ENCODE measurements at places on chromosomes 7 and 10.

DNA sequence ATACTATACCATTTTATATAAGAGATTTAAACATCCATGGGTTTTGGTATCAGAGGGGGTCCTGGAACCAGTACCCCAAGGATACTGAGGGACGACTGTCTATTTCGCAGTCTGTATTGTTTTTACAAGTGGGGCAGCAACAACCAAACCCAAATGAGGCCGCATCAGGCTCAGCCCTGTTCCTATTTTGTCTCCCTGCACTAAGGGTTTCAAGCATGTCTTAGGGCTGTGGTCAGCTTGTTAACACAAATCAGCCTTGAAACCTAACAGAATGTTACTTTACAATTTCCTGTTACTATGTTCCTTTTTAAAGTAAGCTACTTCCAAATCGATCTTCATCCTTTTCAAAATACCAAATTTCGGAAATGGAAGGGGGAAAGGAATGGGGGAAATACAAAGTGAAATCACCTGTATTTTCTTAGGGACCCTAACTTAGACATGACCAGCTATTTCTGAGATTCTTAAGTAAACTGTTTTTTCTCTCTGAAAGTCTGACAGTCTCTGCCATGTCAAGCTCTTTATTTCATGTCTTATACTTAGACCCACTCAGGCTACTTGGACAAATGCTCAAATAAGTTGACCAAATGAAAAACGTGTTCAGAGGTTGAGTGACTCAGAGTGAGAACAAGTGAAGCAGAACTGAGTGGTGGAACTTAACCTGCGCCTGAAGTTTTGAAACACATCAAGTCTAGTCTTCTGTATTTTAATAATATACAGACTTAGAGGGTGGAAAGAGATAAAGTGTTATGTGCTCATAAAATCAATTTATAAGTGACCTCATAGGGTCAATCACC is 75.8 kb downstream of the C1GALT1 start:
- no peak for DNase-seq

GRCh38 chr7:71457021-71457420 is 325.1 kb downstream of the GALNT17 start:
- DNase-seq = no peak

DNA sequence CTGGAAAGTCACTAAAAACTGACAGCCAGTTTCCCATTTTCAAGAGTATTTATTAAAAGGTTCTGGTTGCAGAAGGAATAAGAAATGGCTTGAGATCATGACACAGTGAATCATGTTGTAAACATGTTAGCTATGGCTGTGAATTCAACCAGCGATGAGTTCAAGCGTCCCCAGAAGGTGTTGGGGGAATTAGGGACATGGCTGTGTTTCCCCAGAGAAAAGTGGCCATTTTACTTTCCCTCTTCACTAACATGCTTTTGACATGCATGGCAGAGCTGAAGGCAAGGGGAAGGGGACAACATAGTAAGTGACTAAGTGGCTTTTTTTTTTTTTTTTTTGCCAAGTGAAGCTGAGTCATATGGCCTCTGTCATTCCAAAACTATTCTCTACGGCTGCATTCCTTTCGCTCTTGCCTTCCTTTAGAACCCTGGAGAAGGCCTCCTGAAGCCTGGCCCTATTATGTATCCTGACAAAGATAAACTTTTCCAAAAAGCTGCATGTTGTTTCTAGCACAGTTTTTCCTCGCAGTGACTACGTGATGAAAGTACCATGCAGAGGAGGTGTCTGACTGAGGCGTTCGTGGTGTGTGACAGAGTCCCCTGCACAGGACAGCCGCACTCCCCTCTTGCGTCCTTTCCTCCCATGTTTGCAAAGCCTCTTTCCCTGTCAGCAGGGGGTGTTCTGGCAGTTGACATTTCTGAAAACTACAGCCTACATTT is 46.9 kb downstream of the EGFR start:
- peak; percentile 56 for DNase-seq

GRCh38 chr10:91271886-91272285 is 51.4 kb downstream of the PCGF5 start:
- no peak for DNase-seq

DNA sequence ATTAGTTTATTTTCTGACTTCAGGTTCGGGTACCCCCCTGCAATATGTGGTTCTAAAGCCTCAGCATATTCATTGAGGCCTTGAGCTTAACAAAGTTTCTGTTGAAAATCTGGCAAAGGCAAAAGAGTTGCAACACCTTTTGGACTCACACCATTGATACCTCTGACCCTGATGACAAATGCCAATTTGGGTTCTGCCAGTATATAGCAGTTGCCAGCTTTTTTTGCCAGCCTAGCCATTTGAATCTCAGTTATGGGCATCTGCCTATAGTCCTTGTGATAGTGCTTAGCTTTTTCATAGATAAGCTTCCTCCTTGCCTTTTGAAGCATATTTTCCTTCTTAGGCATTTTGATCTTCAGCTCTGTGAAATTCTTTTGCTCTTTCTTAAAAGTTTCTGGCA is 31.9 kb downstream of the LIPJ start:
- DNase-seq = no peak

DNA sequence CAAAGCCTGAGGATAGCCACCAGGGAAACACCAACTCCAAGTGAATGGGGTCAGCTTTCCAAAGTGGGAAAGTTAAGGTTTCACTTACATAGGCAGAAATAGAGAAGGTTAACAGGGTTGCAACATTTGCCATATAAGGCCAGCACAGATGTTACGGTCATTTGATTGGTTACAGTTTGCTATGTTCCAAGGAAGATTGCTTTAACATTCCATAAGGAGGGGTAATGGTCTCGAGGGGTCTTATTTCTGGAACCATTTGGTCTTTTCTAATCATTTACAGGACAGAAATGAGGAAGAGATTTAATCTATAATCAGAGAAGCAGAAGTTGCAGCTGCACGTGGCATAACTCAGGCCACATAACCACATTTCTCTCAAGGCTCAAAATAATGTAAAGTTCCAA is 679.4 kb upstream of the C7orf33 start:
- DNase-seq = no peak

DNA sequence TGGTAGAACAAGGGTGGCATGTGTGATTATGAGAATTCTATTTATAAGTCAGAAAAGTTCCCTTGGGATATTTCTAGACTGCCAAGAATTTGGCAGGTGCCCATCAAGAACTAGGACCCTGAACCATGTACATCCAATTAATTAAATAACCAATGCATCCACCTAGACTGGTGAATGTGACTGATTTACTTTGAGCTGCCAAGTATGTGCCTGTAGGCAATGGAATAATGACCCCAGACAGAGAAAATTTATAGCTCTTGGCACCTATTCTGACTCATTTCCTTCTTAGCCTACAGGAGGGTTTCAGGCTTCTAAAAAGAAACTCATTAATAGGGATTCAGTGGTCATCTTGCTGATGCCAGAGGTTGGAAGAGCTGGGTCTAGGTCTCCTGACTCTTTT is 54.9 kb downstream of the KCNH2 start:
- no peak for DNase-seq

DNA sequence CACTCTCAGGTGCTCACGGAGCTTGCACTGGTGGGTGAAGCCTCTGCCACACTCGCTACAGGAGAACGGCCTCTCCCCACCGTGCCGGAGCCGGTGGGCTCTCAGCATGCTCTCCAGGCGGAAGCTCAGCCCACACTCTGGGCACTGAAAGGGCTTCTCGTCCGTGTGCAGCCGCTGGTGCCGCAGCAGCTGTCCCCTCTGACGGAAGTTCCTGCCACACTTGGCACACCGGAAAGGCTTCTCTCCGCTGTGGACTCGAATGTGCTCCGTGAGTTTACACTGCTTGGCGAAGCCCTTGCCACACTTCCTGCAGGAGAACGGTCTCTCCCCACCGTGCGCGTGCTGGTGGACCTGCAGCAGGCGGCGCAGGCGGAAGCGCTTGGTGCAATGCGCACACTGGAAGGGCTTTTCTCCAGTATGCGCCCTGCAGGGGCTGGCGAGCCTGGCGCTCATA is 19.3 kb downstream of the ZNF786 start:
- no peak for DNase-seq

GRCh38 chr7:69518705-69519077 is 79.6 kb upstream of the AUTS2 start:
- DNase-seq = no peak

- DNase-seq = no peak
Measured at GRCh38 chr10:3622845-3623621, 162.0 kb downstream of the KLF6 start.

DNA sequence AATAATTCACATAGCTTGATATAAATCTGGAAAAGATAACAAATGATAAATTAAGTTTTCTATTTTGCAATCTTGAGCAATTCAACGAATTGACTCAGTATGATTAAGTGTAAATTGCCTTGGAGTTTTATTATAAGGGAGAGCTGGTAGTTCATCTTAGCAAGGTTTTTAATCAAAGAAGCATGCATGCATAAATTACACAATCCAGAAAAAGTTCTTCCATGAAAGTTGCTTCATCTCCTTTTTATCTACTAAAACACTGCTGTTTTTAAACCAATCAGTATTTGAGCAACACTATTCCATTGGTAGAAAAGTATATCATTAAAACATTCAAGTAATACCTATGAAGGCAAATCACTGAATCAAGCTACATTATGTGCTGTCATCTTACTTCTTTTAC is 47.6 kb downstream of the POT1 start:
- no peak for DNase-seq

DNA sequence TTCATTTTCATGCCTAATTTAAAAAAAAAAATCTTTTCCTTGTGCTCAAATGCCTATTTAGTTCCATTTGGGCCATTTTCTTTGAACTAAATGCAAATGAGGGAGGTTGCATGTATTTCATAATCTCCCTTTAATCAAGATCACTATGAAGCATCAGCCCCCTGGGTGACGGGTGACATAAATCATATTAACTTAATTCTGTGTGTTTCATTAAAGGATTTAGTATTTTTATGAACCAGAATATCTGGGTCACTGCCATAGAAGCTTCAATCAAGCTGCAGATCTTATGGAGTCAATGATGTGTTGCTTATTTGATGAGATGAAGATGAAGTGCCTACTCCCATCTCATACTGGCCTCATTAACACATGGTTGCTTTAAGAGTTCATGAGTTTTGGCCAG is 301.9 kb upstream of the PRKCQ start:
- no peak for DNase-seq

DNA sequence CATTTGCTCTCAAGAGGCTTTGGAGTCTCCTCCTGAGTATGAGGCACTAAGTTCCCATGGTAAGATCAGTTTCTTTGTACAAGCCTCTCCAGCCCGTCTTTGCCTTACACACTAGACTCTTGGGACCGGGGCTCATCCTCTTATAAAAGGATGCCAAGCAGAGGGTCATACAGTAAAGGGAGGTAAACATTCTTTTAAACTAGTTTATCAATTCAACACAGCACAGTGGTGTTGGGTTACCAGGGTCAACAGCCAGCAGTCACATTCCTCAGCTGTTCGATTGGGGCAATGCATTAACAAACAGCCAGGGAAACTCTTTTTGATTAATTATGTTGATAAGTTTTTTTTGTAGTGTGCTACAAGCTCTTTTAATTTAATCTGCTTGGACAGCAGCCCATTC is 37.8 kb downstream of the HHEX start:
- no peak for DNase-seq

GRCh38 chr10:106592396-106592795 is 572.1 kb downstream of the SORCS1 start:
- no peak for DNase-seq

DNA sequence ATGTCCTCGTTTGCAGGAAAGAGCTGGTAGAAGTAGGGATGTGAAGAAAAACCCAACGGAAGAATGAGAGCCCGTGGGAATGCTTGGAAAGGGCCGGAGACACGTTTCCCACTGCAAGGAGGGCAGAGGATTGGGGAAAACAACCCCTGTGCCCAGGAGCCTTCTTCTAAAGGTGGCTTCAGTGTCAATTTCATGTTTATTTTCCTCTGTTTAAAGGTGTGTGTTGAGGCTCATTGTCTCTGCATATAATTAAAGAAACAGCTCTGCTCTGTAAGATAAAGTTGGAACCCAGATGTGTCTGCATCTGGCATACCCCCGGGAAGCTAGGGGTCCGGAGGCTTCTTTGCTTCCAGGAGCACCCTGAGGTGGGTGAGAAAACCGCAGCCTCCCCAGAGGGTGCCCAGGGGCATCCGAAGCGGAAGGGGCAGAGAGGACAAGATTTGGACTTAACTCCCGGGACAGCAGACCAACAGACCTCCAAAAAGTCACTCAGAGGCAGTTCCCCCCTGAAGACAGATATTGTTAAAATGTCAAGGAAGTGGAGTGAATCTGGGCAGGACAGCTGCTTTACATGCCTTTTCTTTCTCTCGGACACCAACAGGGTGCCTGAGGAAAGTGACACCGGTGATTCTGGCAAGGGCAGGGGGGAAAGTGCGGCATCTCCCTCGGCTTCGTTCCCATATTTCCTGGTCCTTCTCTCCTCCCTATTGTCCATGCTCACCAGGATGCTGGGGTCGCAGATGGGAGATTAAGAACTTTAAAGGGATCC is 8.6 kb upstream of the GATA3 start:
- DNase-seq = no peak

- no peak for DNase-seq
Measured at GRCh38 chr7:99383791-99384370, 9.4 kb downstream of the ARPC1B start.

DNA sequence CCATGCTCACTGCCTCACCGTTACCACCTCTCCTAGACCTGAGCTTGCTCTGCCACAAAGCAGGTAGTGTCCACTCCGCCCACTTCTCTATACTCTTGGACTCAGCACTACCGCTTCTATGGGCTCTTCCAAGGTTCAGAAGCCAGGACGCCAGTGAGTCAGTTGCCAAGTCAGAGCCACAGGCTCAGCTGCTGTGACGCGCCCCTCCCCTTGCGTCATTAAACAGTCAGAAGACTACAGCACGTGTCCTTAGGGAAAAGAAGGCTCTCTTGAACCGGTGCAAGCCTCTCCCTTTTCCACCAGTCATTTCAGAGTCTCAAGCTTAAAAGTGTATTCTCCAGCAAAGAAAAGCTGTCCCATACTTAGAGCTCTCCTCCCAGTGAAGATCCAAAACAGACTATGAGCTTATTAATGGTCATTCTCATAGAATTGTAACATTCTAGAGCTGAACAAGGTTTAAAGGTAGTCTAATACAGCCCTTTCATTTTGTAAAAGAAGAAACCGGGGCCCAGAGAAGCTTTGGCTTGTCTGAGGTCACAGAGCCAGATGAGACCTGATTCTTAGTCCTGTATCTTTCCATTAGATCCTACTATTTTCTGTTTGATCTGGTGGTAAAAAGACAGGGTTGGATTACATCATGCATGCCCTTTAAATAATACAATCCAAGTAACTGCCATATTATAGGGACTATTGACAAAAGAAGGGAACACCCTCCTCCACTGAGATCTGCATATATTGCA is 40.9 kb upstream of the MET start:
- peak; percentile 95 for DNase-seq

DNA sequence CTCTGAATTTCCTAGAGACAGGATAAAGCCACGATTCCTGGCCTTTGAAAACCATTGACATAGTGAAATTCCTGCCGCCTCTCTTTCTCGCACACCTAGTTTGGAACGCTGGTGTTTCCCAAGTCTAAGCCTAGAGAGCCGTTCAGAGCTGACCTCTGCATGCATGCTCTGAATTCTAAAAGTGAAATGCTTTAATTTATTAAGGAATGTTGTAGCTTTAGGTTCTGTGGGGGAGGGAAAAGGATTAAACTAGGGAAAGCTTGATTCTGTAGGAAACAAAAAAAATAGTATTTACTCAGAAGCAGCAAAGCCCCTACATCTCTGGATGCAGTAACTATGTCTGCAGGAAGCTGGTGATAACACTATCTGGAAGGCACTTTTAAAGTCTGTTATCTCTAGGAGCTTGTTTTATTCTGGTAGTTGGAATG is 27.3 kb downstream of the PFKP start:
- no peak for DNase-seq

Data from NCI-H460 (cell line).